ENCODE measurements at places on chromosomes 7 and 10. TPM values are rescaled to one million over a fixed set of nuclear protein-coding genes. Genes with fewer than 3 reads are reported as not detected.

DNA sequence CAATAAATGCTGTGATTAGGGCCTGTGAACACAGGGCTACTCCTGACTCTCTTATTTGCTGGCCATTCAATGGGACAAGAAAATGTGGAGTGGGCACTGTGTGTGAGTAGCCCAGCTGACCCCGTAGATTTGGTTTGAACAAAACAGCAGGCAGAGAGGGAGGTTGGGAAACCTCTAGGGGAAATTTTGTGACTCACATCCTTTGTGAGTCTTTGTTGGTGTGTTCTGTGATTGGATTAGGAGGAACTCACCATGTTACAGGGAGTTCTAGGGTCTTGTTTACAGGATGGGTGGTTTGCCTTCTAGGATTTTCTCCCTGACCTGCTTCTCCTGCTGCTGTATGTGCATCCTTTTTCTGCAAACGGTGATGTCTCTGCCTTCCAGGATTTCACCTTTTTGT, 128.3 kb upstream of the MKI67 start:
- no peak for DNase-seq

GRCh38 chr10:423178-423577, 266.3 kb downstream of the DIP2C start:
- DNase-seq = no peak

DNA sequence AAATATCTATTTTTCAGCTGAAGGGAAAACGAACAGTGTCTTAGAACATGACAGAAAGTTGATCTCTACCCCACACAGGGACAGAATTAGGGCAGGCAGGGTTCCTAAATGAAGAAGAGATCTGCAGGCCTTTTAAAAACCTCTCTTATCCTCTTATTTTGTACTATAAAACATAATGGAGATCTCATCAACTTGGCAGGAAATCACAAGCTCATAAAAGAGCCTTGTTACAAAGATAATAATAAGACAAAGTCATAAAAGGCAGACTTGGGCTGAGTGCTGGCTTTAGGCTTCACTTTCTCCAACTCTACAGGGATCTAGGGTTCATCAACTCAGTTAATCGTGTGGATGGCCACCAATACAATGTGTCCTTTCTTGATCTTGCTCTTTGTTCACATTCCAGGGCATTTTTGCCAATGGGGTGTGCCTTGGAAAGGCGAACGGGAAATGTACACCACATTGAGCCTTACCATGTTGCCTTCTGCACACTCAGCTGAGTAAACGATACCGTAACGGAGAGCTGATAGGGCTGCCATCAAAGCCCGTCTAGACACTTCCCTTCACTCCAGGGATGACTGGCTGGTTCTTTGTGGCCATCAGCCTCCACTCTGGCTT, 7.1 kb upstream of the TEX36 start:
- no peak for DNase-seq

DNA sequence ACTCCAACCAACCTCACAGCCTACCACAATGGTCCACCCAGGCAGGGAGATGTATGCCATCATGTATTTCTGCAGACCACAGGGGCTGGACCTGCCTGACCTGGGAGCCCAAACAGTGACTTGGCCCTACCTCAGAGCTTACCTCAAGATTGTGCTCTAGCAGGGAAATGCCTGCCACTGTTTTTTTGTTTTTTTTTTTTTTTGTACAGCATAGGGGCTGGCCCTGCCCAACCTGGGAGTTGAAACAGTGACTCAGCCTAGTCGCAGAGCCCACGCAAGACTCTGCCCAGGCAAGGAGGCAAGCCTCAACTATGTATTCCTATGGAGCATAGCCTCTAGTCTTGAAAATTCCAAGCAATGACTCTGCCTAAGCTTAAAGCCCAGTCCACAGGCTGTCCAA, 39.3 kb upstream of the CDK6 start:
- DNase-seq = no peak

DNA sequence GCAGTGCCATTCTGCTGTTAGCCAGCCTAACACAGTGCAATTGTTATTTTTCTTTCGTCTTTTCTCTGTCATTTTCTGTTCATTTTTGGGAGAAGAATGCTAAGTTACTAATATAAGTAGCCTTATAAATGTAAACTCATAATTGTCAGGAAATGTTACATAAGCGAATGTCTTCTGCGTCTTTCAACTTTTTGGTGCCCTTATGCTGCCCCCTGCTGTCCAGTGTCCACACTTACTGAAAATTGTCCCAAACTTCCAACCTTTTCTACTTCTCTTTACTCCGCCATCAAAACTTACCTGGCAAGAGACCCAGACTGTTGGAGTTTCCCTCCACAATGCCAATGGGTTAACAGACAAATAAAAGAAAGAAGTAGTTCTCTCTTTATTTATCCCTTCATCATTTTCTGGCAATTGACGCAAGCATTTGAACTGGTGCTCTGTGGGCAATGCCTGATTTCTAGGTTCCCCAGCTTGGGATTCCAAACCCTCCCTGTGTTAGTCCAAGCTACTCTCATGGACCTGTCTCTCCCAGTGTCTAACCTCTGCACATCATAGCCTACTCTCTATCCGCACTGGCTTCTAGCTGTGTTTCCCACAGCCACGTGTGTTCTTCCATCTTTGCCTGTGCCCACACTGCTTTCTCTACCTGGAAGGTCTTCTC, 21.0 kb upstream of the EPC1 start:
- DNase-seq = peak; percentile 73

DNA sequence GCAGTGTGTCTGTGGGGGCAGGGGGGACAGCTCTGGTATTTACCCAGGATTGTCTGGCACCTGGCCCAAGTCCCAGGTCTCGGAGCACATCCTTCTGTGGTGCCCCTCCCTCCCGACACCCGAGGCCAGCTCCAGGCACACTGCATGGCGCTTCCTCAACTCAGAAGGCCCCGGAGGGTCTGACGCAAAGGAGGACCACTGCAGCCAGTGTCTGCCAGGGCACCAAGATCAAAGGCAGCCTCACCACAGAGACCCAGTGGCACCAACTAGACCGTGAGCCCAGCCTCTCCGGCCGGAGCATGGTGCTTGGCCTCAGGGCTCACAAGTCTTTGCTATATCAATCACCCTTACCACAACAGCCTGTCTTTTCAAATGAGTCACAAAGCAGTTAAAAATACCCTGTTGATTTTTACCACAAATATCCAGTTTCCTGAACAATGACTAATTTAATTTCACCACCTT, 99.3 kb upstream of the DDC start:
- no peak for DNase-seq

Gene SPDYE16
- not detected for total RNA-seq

Gene CALML3
- 0.09 TPM for total RNA-seq

Gene PROSER2
- total RNA-seq = 10.3 TPM

Gene ICA1
- total RNA-seq = 66.1 TPM

Gene SPDYE5
- total RNA-seq = not detected

Measured in left colon (tissue), 2 donors.